ENCODE measurements at places on chromosomes 4 and X.

- DNase-seq = no peak
These were observed 644.6 kb downstream of the IL1RAPL1 start for GRCh38 chrX:29231800-29232199.

GRCh38 chrX:118271775-118272174, 74.1 kb upstream of the WDR44 start:
- DNase-seq = no peak

GRCh38 chr4:17962171-17962570, 59.4 kb downstream of the LCORL start:
- no peak for DNase-seq

DNA sequence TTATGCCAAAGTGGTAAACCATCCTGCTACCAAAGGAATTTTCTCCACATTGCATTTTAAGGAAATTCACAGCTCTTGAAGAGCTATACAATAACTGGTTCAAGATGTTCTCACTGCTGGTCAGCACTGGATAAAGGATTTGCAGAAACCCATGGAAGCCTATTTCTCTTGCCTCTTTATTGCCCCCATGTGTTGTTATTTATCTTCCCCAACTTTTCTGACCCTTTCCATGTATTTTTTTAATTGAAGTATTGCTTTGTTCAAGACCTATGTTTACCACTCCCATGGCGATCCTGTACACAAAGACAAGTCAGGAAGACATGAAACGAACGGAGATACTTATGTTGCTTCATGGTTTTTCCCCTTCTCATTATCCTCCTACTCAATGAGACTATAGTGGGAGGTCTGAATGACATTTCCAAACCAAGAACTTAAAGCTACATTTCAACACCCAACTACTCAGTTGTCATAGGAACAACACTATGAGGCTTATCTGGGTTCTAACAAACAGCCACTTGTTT, 566.4 kb upstream of the DIPK2B start:
- DNase-seq = no peak

- no peak for DNase-seq
These were observed at the start of gene LRAT for GRCh38 chr4:154743683-154744340. TSS of gene LRAT (plus strand) at chr4:154744000. CDS start at chr4:154744327, 327 bp downstream.
